Endothelial cell of umbilical vein (primary cell): ENCODE measurements at places on chromosomes 7 and 10. TPM values are rescaled to one million over a fixed set of nuclear protein-coding genes. Genes with fewer than 3 reads are reported as not detected.

The FAM241B gene
- not detected in 2 replicates for total RNA-seq

The EFCAB10 gene
- not detected in 2 replicates for total RNA-seq

DNA sequence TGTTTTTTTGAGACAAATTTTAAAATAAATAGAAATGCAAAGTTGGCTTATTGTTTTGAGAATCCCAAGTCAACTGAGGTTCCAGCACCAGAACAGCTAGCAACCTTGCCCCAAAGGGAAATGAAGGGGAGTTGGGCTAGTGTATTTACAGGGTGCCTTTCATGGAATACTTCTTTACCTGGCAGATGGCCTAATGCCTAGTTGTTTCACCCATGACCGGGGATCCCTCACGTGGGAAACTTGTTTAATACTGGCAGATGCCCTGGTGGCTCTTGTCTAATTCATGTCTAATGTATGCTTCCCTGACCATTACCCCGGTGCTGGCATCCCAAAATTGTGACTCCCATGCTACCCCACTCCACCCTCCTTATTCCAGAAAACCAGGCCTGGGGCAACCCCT is 861.1 kb upstream of the ZWINT start:
- no peaks in the 10 kb centered on the region for H3K4me1 ChIP-seq
- H3K36me3 ChIP-seq: no peaks in the 10 kb centered on the region
- DNase-seq: no peak
- no peak overlapping the region for H3K4me3 ChIP-seq
- no peaks in the 10 kb centered on the region for H3K27me3 ChIP-seq
- H3K27ac ChIP-seq: no peak overlapping the region

DNA sequence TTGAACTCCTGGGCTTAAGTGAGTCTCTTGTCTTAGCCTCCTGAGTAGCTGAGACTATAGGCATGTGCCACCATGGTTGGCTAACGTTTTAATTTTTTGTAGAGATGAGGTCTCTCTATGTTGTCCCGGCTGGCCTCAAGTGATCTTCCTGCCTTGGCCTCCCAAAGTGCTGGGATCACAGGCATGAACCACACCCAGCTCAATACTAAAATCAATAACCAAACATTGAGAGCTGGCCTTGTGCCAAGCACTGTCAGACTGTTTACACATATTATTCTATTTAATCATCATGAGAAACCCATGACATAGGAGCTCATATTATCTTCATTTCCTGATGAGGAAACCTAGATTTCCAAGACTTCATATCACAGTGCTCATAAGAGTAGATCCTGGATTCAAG is 251.2 kb downstream of the BAMBI start:
- peaks cover 5% of the 10 kb centered on the region for H3K27me3 ChIP-seq
- H3K4me3 ChIP-seq: no peak overlapping the region
- no peak overlapping the region for H3K27ac ChIP-seq

DNA sequence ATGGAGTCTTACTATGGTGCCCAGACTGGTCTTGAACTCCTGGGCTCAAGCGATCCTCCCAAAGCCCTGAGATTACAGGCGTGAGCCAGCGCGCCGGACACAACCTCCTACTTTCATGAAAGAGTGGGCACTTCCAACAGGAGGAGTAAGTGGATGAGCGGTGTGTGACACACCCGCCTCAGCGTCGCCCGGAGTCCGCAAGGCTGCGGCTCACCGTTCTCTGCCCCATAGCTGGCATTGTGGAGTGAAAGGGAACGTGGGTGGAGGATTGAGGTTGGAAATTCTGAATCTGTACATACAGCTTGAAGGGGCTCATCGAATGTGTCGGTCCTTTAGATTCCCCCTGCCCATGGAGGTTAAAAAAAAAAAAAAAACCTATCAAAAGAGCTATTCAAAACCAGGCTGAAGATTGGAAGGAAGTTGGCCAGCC is 524 bp upstream of the PRXL2A start:
- DNase-seq: peak; percentile 79
- no peaks in the 10 kb centered on the region for H3K36me3 ChIP-seq
- H3K4me1 ChIP-seq: peaks cover 36% of the 10 kb centered on the region
- H3K4me3 ChIP-seq: peak overlapping the region; percentile 87
- peak overlapping the region; percentile 93 for H3K27ac ChIP-seq
